ENCODE measurements at places on chromosomes 5 and 9.

- peak; percentile 68 for DNase-seq
Measured at GRCh38 chr9:109320331-109320741, 523 bp downstream of the EPB41L4B start.

- DNase-seq: peak; percentile 35
Measured at GRCh38 chr5:103224118-103224893, 34.3 kb upstream of the MACIR start.

DNA sequence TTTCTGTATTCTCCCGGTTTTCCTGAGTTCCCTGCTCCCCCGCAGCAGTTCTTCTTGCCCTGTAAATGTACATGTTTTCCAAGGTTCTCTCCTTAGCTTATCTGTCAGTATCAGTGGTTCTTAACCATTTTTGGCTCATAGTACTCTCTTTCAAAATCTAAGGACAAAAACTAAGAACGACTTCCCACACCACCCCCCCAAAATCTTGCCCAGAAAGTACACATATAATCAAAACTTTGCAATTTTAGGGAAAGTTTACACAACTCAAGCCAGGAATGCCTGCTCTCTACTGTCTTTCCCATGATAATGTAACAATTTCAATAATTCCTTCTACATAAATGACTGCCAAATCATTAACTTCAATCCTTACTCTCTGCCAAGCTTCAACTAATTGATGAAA lies 4.5 kb downstream of the DCAF12 start:
- DNase-seq: no peak

- DNase-seq: no peak
Measured at GRCh38 chr9:12681620-12682019, 11.6 kb upstream of the TYRP1 start.

DNA sequence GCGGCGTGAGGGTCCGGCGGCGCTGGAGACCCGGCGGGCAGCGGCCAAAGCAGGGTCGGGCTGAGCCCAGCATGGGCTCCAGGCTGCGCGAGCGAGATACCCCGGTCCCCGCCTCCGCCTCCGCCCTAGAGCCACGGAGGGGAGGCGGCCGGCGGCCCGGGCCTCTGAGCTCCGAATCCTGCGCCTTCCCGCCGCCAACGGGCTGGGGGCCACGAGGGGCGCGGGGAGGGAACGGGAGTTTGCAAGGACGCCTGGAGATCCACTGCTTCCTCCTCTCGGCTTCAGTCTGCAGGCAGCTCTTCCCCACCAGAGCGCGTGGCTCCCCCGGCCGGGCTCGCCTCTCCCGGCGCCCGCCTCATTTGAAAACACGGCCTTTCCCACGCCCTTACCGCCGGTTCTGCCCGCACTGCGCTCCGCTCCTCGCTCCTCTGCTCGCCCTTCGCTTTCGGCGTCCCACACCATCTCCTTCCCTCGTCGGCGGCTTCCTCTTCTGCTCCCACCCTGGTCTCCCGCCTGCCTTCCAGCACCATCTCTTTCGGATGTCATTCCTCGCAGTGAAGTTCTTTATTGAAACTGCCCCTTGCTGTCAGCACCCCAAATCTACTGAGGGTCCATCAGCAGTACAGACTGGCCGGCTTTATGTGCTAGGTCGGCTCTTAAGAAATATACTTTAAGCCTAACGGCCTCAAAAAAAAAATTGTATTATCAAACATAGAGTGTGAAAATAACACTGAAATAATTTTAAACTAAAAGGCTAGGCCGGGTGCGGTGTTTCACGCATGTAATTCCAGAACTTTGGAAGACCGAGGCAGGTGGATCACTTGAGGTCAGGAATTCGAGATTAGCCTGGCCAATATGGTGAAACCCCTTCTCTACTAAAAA lies 105.0 kb upstream of the FAM120A start:
- no peak for DNase-seq

DNA sequence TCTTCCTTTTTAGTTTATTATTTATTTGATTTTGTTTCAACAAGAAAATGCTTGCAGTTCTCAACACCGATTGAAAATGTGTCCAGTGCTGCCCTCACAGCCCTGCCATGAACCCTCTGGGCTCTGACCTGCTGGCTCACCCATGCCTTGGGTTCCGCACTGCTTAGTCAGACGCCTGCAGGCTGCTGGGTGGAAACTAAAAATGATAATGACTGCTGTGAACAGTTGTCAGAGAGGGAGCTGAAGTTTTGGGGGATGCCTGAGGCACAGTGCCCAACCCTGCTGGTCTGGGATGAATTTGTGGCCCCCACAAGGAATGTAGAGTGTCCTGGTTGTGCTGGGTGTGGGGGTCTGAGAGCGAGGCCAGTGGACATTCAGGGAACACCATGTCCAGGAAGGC lies 22.2 kb upstream of the CFAP157 start:
- no peak for DNase-seq

DNA sequence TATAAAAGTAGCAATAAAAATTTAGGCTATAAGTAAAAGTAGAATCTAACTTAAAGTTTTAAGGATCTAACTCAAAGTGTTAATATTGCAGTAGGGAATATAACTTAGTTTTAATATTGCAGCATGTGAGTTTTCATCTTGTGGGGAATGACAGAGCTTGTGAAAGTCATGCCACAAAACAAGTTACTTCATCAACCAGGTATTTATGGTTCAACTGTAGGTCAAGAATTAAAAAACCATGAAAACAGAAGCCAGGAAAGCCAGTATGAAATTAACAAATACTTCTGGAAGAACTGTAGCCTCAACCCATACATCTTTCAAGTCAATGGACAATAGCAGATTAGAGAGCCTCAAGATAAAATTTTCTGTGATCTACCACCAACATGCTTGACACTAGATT lies 19.0 kb downstream of the HMGCS1 start:
- DNase-seq: no peak

GRCh38 chr9:88998911-88999310 lies 7.6 kb downstream of the S1PR3 start:
- DNase-seq: no peak

DNA sequence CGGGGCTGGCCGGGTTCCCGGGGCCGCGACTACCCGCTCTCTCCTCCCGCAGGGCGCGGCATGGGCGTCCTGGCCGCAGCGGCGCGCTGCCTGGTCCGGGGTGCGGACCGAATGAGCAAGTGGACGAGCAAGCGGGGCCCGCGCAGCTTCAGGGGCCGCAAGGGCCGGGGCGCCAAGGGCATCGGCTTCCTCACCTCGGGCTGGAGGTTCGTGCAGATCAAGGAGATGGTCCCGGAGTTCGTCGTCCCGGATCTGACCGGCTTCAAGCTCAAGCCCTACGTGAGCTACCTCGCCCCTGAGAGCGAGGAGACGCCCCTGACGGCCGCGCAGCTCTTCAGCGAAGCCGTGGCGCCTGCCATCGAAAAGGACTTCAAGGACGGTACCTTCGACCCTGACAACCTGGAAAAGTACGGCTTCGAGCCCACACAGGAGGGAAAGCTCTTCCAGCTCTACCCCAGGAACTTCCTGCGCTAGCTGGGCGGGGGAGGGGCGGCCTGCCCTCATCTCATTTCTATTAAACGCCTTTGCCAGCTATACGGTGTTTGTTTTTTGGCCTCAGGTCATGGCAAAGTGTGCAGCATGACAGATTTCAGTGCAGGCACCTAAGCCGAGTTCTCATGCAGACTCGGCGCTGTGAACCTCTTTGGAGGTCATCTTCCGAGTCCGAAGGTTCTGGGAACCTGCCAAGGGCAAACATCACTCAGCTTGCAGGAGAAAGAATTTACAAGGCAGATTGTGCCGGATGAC lies 516 bp downstream of the MRPL41 start:
- DNase-seq: peak; percentile 69

DNA sequence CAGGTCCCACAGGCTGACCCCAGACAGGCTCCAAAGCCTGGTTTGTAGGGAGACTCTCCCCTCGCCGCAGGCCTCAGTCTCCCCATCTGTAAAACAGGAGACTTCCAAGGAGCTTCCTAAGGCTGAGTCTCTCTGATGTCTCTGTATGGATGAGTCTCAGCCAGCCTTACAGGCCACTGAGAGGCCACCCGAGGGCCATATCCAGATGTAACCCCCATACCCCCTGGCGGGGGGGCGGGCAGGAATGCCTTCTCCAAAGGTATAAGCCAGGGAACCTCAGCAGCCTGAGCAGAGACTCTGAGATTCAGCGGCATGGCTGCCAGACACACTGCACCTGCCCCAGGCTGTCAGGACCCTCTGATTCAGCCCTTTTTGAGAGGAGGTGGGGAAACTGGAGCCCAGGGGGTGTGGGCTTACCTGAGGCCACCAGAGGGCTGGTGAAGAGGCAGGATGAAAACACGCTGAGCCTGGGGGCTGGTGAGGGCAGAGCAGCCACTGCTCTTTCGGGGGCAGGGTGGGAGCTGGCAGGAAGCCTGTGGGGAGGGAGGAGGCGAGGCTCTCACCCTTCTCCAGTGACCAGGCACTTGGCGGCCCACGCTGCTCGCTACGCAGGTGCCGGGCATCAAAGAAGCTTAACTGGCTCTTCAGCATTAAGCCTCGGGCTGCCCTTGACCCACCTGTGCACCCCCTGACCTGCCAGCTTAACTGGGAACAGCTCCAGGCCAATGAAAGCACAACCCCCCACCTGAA lies 5.5 kb upstream of the SUSD3 start:
- no peak for DNase-seq

DNA sequence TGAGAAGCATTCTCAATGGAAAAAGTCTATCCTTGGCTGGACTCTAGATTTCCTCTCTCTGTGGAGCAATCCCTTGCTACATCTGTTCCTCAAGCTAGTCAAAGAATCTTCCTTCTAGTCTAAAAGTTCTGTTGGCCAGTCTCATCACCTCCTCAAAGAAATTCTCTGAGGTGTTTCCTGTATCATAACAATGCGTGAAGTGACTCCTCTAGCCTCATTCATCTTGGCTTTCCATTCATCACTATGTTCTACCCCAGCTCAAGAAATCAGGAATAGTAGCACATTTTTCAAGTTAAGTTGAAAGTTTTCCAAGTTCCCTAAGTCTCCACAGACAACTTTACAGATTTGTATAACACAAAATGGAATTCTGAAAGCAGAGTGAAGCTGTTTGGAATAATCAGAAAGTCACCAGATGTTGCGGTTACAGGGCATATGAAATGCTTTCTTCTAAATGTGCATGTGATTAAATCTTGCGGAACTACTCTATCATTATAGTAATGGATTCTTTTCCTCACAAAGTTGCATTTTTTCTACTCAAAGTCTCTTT lies 176.6 kb upstream of the FREM1 start:
- no peak for DNase-seq

GRCh38 chr5:59317774-59318205 lies 575.7 kb downstream of the PDE4D start:
- DNase-seq: no peak

DNA sequence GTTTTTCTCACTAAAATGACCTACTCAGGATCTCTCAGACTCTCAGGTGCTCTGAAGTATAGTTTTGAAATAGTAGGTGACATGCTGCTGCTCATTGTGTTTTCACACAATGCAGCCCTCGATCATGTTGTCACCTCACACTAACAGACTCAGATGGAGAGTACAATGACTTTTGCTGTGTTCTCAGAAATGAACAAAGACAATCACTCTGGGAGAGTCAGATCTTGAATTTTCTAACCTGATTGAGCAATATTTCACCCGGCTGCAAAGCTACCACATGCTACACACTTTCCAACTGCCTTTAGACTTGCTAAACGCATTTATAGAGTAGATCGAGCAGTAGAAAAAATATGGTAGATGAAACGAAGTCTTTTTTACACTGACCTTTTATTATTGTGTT lies 113.4 kb downstream of the ST8SIA4 start:
- no peak for DNase-seq

DNA sequence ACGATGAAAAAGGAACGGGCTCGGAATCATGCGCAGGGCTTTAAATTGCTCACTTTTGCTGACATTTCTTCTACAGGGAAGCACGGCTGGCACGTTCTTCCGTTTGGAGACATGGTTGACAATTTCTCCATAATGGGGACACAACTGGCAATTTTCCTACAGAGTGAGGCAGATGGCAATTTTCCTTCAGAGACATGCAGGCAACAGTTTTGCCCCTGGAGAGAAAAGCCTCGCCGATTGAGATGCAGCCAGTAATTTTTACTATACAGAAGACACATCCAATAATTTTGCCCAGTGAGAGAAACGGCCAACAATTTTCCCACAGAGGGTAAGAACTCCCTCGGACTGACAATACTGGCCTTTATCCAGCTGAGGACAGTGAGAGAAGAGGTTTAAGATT lies 90.9 kb upstream of the GPR151 start:
- no peak for DNase-seq

GRCh38 chr5:143760755-143761154 lies 51.2 kb upstream of the HMHB1 start:
- DNase-seq: no peak

DNA sequence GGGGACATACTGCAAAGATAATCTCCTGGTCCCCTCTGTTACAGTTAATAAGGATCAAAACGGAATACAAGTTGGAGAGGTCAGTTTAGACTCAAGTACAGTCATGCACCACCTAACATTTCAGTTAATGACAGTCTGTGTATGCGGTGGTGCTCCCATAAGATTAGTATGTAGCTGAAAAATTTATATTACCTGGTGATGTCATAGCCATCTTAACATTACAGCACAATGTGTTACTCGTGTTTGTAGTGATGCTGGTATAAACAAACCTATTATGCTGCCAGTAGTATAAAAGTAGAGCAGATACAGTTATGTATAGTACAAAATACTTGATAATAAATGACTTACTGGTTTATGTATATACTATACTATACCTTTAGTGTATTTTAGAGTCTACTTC lies 207.9 kb downstream of the GDNF start:
- DNase-seq: no peak

GRCh38 chr9:79266986-79267385 lies 304.8 kb upstream of the TLE4 start:
- no peak for DNase-seq

GRCh38 chr9:69086312-69086711 lies 50.8 kb downstream of the FXN start:
- no peak for DNase-seq

GRCh38 chr5:111385051-111385450 lies 127.3 kb downstream of the STARD4 start:
- no peak for DNase-seq

GRCh38 chr9:18122171-18122570 lies 351.8 kb upstream of the ADAMTSL1 start:
- DNase-seq: no peak

DNA sequence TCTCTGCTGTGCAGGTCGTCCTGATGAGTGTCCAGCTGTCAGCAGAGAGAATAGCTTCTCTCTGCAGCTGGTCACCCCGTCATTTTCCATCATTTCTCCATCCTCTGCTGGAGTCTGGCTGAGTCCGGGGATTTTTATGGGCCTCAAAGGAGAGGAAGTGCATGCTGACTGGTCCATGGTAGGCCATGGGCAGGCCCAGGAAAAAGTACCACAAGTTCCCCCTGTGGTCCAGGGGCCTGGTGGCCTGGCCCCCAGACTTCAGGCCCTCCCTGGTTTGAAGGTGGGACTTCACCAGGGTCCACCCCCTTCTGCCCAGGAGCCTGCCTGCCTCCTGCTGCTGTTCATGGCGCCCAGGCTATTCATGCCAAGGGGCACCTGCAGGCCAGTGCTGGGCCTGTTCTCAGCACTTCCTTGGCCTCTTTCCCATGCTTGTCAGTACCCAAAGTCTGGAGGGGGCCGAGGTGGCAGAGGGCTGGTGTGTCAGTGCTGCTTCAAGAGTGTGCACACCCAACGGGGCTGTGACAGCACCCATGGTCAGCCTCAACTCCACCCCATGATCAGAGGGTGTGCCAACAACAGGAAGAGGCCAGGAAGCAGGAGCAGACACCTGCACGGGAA lies 7.3 kb upstream of the MTMR12 start:
- no peak for DNase-seq

All from GM13977 (cell line).